ENCODE measurements at places on chromosomes 6 and 20. TPM values are rescaled to one million over a fixed set of nuclear protein-coding genes. Genes with fewer than 3 reads are reported as not detected.

DNA sequence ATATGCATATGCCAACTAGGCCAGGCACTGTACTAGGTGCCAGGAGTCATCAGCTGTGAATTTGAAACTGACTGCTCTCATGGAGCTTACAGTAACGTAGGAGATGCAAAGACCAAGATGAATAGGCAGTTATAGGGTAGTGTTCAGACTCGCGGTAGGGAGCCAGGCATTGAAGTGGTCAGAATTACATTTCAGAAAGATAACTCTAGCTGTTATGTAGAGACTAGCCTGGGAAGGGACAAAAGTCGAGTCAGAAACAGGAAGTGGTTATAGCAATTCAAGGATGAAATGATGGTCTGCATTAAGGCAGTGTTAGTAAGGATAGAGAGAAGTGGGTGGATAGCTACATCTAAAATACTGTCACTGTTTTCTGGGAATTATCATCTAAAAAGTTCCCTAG, 56.6 kb downstream of the PCMT1 start:
- no peak for DNase-seq

NKX2-2 gene
- total RNA-seq, result not detected

GRCh38 chr6:32815115-32815514, 1.7 kb downstream of the HLA-DOB start:
- DNase-seq, result no peak

NCOA3 gene
- total RNA-seq, result 53.7 TPM

DNA sequence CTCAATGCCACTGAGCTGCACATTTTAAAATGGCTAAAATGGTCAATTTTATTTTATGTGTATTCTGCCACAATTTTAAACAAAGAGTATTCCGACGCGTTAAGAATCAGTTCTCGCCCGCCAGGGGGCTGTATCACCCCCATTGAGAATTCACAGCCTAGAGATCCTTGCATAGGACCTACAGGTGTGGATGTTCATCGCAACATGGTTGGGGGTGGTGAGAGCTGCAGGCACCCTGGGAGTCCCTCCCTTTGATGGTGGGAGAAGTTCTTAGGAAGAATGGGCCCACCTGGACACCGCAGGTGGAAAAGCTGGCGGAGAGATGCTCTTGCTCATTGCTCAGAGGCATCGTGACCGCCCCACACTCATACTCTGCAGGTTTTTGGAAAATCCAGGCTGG, 63.5 kb downstream of the SLC2A10 start:
- no peak for DNase-seq

DNA sequence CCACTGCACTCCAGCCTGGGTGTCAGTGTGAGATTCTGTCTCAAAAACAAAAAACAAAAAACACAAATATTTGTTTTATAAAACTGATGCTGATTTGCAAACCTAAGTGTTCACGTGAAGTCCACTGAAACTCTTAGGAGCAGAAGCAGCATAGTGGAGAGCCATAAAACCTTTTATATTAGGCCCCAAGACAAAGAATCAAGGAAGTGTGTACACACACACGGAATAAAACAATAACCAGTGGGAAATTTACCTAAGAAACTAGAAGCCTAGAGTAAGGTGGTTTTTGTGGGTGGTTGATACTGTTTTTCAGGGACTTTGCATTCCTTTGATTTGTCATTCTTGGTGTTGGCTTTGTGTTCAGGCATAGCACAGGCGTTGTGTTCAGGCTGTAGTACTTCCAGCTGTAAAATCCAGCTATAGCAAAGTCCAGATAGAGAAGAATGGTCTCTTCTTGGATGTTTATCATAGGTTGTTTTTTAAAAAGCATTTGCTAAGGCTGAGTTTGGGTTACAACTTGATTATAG, 61.3 kb downstream of the ATRN start:
- DNase-seq, result no peak

KHDC1L gene
- not detected for total RNA-seq

GRCh38 chr6:26172608-26172968, 85.4 kb downstream of the HFE start:
- no peak for DNase-seq

SUMO4 gene
- total RNA-seq, result 0.87 TPM

TMEM217 gene
- not detected for total RNA-seq

All from NCI-H460 (cell line).